ENCODE measurements at places on chromosomes 13 and 19.
A peak's percentile ranks its signal among the peaks of the same experiment; 100 is the strongest.

DNA sequence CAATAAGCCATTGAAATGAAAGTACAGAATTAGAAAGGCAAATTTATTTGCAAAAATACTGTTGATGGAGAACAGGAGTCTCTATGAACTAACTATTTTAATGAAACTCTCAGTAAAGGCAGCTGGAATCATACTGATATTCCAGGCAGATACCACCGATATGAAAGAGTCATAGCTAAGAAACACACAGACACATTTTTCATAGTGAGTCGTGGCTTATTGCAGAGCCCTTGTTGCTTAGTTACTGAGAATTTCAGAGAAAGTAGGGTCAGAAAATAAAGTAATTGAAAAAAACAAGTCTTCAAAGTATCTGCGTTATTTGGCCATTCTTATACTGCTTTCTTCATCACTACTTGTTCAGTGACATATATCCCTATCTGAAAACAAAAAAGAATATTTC, 1890.9 kb downstream of the PCDH9 start:
- DNase-seq = no peak

DNA sequence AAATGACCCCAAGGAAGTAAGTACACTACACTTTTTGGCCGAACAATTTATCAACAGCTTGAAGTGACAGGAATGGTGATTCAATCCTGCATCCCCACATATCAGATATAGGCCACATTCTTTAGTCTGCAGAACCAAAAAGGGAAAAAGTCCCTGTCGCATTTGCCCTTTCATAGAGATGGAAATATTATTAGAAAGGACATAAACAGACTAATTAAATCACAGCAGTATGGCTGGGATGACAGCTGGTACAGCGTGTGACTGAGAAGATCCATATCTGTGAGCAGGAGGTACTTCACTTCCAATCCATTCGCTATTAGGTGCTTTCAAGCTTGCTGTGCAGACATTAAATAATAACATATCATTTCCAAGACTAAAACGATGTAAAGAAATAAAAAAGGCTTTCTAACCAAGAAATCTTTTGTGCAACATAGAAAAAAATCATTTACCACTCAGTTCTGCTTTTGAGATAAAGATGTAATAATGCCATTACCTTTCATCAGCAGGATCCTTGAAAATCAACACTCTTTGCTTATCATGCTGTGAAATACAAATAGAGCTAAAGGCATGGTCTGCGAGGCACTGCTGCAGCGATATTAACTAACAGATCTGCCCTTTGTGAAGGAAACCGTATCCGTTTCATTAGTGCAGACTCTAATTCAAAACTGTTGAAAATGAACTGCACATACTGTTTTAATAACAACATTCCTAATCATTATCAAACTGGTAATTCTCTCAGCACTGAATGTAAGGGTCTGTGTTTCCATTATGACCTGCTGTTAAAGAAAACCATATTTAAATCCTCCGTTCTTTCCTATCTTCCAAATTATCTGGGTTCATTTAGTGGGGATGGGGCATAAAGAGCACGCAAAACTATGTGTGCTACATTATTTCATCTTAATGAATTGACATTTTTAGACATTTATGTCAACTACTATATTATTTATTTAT, 245.6 kb downstream of the DACH1 start:
- DNase-seq = no peak

- DNase-seq = no peak
Observed at GRCh38 chr13:98890186-98890585, 87.7 kb downstream of the DOCK9 start.

GRCh38 chr13:44022196-44022595, 142.5 kb downstream of the LACC1 start:
- DNase-seq = no peak

DNA sequence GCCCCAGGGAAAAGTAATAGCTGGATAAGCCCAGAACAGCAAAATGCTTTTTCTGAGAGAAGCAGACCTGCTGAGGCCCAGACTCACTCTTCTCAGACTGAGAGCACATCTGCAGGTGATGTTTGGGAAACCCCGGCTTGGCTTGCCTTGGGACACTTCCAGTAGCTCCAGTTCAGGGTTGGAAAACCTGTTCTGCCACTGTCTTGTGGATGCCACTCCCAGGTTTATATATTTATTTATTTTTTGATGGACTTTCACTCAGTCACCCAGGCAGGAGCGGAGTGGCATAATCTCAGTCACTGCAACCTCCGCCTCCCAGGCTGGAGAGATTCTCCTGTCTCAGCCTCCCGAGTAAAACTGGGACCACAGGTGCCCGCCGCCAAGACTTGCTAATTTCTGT, 8.0 kb upstream of the SMARCA4 start:
- no peak for DNase-seq

- DNase-seq = no peak
Observed at GRCh38 chr19:12800466-12800770, 1.2 kb downstream of the PRDX2 start.

DNA sequence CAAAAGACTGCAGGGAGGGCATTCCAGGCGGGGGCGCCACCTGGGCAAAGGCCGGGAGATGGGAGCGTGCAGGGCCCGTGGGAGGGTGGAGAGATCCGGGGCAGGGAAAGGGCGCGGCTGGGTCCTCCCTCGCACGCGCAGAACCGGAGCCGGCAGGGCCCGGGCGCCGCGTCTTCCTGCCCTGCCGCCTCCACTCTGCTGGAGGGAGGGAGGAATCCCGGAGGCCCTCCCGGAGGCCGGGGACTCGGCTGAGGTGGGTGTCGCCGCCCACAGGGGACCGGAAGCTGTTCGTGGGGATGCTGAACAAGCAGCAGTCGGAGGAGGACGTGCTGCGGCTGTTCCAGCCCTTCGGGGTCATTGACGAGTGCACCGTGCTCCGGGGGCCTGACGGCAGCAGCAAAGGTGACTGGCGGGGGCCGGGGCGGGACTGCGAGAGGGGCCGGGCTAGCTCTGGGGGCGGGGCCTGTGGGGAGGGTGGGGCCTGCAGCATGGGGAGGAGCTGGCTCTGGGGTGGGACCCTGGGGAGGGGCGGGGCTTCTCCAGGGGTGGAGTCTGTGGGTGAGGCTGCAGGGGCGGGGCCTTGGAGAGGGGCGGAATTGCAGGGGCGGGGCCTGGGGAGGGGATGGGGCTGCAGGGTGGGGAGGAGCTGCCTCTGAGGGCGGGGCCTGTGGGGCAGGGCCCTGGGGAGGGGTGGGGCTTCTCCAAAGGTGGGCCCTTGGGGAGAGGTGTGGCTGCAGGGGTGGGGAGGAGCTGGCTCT, 51.3 kb downstream of the CELF5 start:
- DNase-seq = peak; percentile 70

DNA sequence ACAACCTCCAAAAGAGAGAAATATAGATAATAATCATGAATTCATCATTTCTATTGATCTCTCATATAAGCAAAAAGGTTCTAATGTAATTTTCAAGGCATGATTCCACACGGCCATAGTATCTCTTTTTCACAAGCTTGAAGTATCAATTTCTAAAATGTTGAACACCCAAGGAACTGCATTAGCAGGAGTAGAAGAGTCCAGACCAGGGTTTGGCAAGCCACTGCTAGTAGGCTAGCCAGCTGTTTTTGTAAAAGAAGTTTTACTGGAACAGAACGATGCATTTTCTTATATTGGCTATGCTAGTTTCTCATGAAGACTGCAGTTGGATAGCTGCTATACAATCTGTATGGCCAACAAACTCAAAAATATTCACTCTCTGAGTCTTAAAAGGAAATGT, 481.5 kb upstream of the MIR17HG start:
- DNase-seq = no peak

All from stimulated activated CD8-positive, alpha-beta memory T cell treated with anti-CD3 and anti-CD28 coated beads, Interleukin-7, amount 100 ng/mL, for 1 hour (primary cell).